ENCODE measurements at places on chromosomes 5 and 9.

GRCh38 chr5:58717303-58718007 lies 134.6 kb downstream of the RAB3C start:
- DNase-seq: no peak

DNA sequence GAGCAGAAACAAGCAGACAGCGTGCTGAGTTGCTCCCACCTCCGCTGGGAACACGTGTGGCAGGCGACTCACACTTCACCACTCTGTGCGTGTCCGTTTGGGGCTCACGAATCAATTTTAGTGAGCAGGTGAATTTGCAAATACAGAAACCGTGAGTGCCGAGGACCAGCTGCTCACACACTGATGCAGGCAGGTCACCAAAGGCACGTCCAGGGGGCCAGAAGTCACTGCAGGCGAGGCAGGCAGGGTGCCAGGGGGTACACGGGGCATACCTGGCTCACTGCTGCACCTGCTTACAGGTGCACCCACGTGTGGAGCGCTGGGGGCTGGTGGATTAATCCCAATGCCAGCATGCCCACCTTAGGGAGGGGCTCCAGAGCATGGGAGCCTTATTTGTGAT lies 68.8 kb downstream of the ZNF354C start:
- DNase-seq: no peak

- DNase-seq: no peak
Observed at GRCh38 chr5:56291661-56292374, 58.7 kb upstream of the ANKRD55 start.

DNA sequence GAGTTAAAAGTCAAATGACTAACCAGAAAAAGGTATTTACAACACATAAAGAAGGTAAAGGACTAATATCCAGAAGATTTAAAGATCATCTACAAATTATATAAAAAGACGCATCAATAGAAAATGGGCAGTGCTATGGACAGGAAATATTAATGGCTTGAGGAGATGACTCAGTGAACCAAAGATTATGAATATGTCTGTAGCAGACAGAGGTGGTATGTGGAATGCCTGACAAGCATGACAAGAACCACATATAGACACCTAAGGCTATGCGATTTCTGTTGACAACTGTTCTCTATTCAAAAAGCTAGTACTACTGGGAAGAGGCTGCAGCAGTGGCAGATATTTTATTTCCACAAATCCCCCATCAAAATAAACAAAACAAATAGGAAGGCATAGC lies 177.0 kb upstream of the SH3GL2 start:
- DNase-seq: no peak

GRCh38 chr9:105082843-105083242 lies 154.9 kb upstream of the ABCA1 start:
- no peak for DNase-seq

DNA sequence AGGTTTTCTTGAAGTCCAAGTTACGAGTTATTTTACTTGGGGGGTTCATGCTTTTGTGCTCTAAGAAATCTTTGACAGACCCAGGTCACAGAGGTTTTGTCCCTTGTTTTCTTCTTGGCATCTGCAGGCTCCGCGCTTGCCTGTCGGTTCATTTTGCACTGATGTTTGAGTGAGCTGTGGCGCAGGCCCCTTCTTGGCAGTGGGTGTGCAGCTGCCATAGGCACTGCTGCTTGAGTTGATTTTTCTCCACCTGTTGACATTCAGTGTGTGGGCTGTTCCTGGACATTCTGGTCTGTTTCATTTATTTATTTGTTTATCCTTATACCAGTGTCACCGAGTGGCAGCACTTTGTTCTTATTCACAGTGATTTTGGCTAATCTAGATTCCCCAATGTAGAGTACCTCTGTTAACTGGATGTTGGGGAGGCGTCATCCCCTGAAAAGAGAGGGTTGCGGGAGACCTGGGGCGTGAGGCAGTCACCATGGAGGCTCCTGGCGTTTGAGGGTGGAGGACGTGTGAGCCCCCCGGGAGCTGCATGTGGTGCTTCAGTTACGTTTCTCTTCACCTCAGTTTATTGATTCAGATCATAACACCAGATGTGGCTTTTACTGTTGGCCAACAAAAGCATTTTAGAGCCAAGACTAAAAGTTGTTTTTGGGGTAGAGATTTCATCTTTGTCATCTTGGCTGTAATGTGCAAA lies 121.4 kb upstream of the CACNA1B start:
- no peak for DNase-seq

- no peak for DNase-seq
Observed at GRCh38 chr9:15873573-15874177, 320.8 kb downstream of the CCDC171 start.

DNA sequence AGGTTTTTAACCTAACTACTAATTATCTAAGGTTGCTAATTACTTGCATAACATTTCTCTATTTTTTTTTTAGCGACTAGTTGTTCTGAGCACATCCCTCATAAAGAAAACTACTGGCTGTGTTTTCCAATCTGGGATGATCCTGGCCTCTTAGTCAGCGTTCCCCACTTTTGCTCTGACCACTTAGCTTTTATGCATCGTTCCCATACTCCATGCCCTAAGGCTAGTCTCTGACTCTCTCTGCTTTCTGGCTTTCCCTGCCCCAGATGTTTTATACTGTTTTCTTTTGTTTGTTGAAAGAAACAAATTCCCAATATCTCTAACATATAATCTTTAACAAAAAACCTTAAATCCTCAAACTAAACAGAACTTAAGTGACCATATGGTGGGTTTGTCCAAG lies 217.9 kb downstream of the SPATA31D1 start:
- DNase-seq: no peak

DNA sequence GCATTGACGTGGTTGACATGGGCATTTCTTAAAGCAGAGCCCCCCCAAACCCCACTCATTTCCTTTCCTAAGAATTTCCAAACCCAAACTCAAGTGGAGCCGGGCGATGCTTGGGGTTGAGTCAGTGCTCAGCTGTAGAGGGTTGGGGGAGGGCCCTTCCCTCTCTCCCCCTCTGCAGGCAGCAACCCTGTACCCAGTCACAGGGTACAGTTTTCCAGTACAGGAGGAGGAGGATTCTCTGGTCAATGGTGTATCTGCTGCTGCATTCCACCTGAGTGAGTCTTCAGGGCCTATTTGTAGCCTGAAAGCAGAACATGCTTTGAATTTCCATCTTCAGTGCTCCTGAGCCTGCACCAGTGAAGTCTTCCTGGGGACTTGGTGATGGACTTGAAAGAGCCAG lies 55.8 kb downstream of the ENTREP1 start:
- no peak for DNase-seq

Data from mesothelial cell of epicardium (in vitro differentiated cells).